Omental fat pad (tissue), 4 donors: ENCODE measurements at places on chromosomes 16 and 17.

- DNase-seq, result no peak
These were observed 8.4 kb downstream of the FBXO47 start for GRCh38 chr17:38958756-38959155.

- DNase-seq, result no peak
These were observed 211.5 kb upstream of the TNRC6C start for GRCh38 chr17:77746896-77747554.

GRCh38 chr16:29766571-29766970 lies 11.5 kb upstream of the ZG16 start:
- DNase-seq, result no peak

GRCh38 chr16:84117494-84117843 lies 727 bp upstream of the MBTPS1 start:
- DNase-seq, result no peak

GRCh38 chr16:66006485-66006884 lies 360.0 kb upstream of the CDH5 start:
- DNase-seq, result no peak

- no peak for DNase-seq
These were observed 405 bp upstream of the CBLN1 start for GRCh38 chr16:49281843-49282642.

- no peak for DNase-seq
These were observed 7.5 kb downstream of the TOB1 start for GRCh38 chr17:50858486-50859225.

- no peak for DNase-seq
These were observed 1.8 kb downstream of the ZACN start for GRCh38 chr17:76080768-76081287.

GRCh38 chr16:47712276-47713224 lies 251.4 kb downstream of the PHKB start:
- DNase-seq, result no peak

GRCh38 chr16:11774065-11774626 lies 22.9 kb downstream of the ZC3H7A start:
- DNase-seq, result no peak

DNA sequence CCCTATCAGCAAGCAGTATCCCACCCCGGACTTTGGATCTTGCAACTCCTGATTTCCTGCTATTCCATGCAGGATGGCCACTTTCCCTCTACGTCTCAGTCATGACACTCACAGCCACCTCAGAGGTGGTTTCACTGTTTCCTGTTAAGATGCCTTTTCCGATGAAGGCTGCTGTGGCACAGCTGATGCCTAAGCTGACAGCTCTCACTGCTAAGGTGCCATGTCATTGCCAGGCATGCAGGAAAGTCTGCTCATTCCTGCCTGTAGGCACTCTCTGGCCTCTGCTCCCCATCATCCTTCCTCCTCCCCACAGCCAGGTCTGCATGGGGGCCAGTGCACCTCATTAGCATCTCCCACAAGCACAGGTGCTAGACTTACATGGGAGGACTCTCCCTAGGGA lies 173.0 kb downstream of the CBLN1 start:
- no peak for DNase-seq

DNA sequence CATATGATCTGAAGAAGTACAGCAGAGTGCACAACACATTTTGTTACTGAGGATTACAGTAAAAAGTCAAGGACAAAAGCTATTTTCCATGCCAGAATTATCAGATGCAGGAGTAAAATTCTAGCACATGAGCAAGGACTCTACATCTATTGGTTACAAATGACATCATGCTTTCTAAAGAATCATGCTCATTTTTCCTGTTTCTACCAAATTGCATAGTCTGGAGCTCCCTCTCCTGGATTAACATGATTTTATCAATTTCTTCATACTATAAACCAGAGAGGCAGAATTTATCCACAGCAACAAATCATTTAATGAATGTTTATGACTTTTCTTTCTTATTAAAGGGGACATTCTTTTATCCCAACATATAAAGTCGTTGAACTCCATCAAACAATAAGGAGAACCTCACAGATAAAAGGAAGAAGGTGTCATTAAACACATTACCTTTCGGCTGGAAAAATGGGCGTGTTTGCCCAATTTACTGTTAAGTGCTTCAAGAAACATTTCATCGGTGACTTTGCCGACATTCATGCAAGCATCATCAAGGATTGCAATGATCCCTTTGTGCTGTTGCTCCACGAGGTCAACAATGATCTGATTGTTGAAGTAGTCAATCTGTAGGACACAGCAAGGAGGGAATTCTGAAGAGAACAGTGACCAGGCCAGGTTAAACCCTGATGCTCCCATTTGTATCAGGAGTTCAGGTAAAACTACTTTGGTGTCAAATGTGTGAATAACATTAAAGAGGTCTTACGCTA lies 121.7 kb downstream of the MYO1D start:
- no peak for DNase-seq

GRCh38 chr17:31857920-31858641 lies 963 bp downstream of the COPRS start:
- DNase-seq, result no peak
